ENCODE measurements at places on chromosomes 5 and 9. TPM values are rescaled to one million over a fixed set of nuclear protein-coding genes. Genes with fewer than 3 reads are reported as not detected.

LRRC19 gene
- polyA plus RNA-seq: not detected

NSUN2 gene
- polyA plus RNA-seq: 47.5 TPM

FOXD4L4 gene
- not detected for polyA plus RNA-seq

NPR3 gene
- 1.5 TPM for polyA plus RNA-seq

GRIA1 gene
- 59.6 TPM for polyA plus RNA-seq

TMEM171 gene
- polyA plus RNA-seq: not detected

ANKDD1B gene
- polyA plus RNA-seq: not detected

ADAMTS13 gene
- polyA plus RNA-seq: 13.5 TPM

SLC36A2 gene
- polyA plus RNA-seq: not detected

GRM6 gene
- not detected for polyA plus RNA-seq

MYOT gene
- polyA plus RNA-seq: not detected

NR5A1 gene
- 2.4 TPM for polyA plus RNA-seq

SPEF2 gene
- 18.5 TPM for polyA plus RNA-seq

PCDHGA12 gene
- 0.56 TPM for polyA plus RNA-seq

TEK gene
- polyA plus RNA-seq: not detected

PLPPR1 gene
- 135 TPM for polyA plus RNA-seq

GFI1B gene
- polyA plus RNA-seq: not detected

ANKRD18A gene
- not detected for polyA plus RNA-seq

PCDHB1 gene
- polyA plus RNA-seq: 0.10 TPM

RASEF gene
- polyA plus RNA-seq: 0.12 TPM

SH3TC2 gene
- polyA plus RNA-seq: not detected

MAPK9 gene
- 73.9 TPM for polyA plus RNA-seq

PAEP gene
- polyA plus RNA-seq: not detected

CCL27 gene
- 2.9 TPM for polyA plus RNA-seq

AK8 gene
- 1.2 TPM for polyA plus RNA-seq

GPR151 gene
- polyA plus RNA-seq: 1.0 TPM

IFNE gene
- not detected for polyA plus RNA-seq

SLC35D2 gene
- 0.07 TPM for polyA plus RNA-seq

WHRN gene
- 2.5 TPM for polyA plus RNA-seq

FAT2 gene
- not detected for polyA plus RNA-seq

SLC6A19 gene
- polyA plus RNA-seq: not detected

WDR38 gene
- not detected for polyA plus RNA-seq

AMACR gene
- 28.5 TPM for polyA plus RNA-seq

SLC2A8 gene
- polyA plus RNA-seq: 10.2 TPM

IFNA13 gene
- not detected for polyA plus RNA-seq

SH3RF2 gene
- polyA plus RNA-seq: not detected

DEPDC1B gene
- polyA plus RNA-seq: 7.1 TPM

CHSY3 gene
- not detected for polyA plus RNA-seq

SPRY4 gene
- 0.12 TPM for polyA plus RNA-seq

POLE3 gene
- 99.8 TPM for polyA plus RNA-seq

ARID3C gene
- polyA plus RNA-seq: 2.8 TPM

CD14 gene
- polyA plus RNA-seq: 1.5 TPM
